ENCODE measurements at places on chromosomes 1 and 21. TPM values are rescaled to one million over a fixed set of nuclear protein-coding genes. Genes with fewer than 3 reads are reported as not detected.

The LAMB3 gene
- polyA plus RNA-seq, result 5.8 TPM

The NHLH1 gene
- 0.90 TPM for polyA plus RNA-seq

The GNAT2 gene
- not detected for polyA plus RNA-seq

The CD1C gene
- polyA plus RNA-seq, result not detected

The ZNF697 gene
- polyA plus RNA-seq, result 69.6 TPM

The TMPRSS15 gene
- 0.18 TPM for polyA plus RNA-seq

The PLEKHG5 gene
- polyA plus RNA-seq, result 28.8 TPM

The TTC22 gene
- polyA plus RNA-seq, result not detected

The TDRD5 gene
- not detected for polyA plus RNA-seq
